ENCODE measurements at places on chromosomes 7 and 10.

DNA sequence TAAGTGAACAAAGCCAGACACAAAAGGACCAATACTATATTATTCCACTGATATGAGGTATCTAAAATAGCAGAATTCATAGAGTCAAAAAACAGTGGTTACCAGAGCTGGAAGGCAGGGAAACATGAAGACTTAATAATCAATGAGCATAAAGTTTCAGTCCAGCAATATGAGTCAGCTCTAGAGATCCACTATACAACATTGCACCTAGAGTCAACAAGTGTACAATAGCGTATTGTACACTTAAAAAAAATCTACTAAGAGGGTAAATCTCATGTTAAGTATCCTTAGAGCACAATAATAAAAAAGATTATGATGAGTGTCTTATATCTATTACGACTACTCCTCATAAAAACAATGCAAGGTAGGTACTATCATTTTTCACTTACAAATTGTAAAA lies 36.1 kb downstream of the C10orf90 start:
- DNase-seq = no peak

DNA sequence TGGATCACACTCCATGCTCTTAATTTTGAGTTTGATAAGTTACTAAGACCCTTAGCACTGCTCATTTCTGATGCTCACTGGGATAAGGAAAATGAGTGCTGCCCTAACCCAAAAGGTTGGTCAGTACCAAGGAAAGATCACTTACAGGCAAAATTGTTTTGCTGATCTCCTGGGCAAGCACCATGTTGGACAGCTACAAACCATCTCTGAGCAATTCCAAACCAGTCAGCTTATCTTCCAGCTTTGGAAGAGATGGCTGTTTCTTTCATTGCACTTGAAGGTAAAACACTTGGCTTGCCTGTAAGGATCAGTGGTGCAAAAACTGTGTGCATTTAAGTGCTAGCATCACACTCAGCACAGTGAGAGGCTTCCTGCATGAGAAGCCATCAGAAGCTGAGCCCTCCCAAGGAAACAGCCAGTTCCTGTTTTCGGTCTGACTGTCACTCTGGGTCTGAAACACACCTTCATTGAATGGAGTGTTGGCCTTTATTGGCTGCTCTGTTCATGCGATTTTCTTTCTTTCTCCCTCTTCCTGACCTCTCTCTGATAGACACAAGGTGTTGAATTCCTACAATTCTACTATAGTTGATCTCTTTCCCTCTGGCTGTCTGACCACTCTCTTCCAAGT lies 126.4 kb upstream of the GHITM start:
- DNase-seq = no peak

GRCh38 chr10:92590623-92591549 lies 2.0 kb upstream of the KIF11 start:
- DNase-seq = no peak

DNA sequence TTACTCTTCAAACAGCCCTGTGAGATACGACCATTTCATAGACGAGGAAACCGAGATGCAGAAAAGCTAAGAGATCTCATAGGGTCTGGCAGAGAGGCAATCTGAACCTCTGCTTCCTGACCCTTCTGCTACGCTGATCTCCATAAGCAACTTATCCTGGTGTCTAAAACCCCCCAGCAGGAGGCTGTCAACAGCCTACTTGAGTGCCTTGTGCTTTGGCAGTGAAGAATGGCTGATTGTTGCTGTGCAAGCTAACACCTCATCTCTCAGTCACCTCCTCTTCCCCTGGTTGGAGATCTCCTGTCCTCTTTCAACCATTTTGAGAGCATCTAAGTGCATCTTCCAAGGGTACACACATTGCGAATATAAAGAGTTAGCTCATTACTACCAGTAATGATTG lies 86.2 kb downstream of the AOAH start:
- no peak for DNase-seq

DNA sequence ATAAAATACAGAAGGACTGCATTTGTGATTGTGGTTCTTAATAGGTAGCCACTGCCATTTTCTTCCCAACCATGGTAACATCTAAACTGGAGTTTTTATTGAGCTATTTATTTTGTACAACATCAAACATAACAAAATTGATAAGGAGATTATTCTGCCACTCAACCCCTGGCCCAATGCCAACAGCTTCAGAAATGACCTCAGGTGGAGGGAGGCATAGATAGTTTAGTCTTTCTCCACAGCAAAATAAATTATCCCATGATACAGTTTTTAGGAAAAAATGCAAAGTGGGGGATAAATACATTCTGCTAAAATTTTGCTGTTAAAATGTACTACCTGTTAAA lies 57.6 kb downstream of the LRRTM3 start:
- no peak for DNase-seq

- no peak for DNase-seq
Observed at GRCh38 chr10:103677486-103678177, 177.7 kb downstream of the SH3PXD2A start.

DNA sequence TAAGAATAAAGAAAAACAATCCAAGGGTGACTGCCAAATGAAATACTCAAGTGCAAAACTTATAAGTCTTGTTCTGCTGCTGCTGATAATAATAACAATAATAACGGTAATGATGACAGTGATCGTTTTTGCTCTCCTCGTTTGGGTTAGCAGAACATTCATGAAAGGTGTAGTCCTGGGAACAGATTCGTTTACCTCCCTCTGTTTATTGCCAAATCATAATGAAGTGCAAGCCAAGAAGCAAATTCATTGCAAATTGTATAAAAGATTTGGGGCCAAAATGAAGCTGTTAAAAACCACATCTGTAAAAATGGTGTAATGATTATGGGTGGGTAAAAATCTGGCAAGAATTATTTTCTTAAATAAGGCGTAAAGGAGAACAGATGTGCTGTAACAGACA lies 587.2 kb upstream of the MKI67 start:
- no peak for DNase-seq

GRCh38 chr7:99742737-99743394 lies 7.9 kb upstream of the CYP3A7 start:
- no peak for DNase-seq

GRCh38 chr7:22791204-22792158 lies 31.2 kb downstream of the TOMM7 start:
- no peak for DNase-seq

- no peak for DNase-seq
Observed at GRCh38 chr10:74672430-74673165, 153.8 kb upstream of the KAT6B start.

DNA sequence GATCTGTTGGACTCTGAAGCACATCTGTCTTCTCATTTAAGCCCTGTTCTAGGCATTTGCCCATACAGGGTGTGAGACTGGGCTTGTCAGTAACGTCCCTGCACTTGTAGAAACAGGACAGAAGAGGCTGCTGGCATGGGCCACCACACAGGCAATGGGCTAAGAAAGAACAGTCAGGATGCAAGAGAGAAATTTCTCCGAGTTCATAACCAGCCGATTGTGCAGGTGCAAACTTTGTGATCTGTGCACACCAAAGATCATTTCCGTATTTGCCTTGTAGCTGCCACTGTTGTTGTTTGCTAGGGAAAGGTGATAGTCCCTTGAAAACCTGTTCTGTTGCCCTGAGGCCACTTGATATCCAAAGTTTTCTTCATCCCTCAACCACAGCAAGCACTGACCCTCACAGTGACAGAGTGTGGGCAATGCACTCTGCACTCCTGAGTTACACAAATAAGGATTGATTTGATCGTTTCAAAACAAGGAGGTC lies 20.3 kb downstream of the KLF6 start:
- no peak for DNase-seq

- no peak for DNase-seq
Observed at GRCh38 chr7:157635148-157635500, 298.3 kb downstream of the DNAJB6 start.

GRCh38 chr7:9498303-9498702 lies 1064.9 kb downstream of the NXPH1 start:
- no peak for DNase-seq

DNA sequence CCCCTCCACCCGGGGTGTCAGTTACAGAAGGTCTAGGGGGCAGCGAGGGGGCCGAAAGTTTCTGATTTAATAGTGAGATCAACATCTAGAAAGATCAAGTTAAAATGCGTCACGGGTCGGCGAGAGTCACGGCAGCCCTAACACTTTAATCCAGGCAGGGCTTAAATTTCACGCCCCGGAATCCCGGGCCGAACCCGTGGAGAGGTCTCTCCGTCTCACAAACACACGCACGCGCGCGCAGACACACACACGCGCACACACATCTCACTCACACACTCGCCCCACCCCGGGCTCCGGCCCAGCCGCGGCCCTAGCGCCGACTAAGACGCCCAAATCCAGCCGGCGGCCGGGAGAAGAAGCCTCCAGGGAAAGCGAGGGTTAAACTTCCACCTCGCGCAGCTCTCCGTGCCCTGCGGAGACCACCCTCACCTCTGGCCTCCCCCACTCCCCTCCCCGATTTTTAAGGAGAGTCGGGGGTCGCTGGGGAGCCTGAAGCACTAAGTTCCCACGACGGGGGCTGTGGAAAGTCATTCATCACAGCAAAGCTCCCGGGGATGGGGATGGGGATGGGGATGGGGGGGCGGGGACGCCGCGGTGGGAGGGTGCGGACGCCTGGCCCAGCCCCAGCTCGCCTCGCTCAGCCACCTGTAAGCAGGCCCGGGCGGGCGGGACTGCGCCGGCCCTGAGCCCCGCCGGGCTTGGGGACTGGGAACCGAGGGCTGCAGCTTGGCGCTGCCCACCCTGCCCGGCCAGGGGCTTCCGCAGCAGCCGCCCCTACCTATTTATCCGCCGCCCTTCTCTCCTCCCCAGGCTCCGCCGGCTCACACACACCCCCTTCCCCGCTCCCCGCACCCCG lies 1.6 kb downstream of the PDGFA start:
- DNase-seq = no peak

- DNase-seq = no peak
Observed at GRCh38 chr7:19224951-19225350, 79.7 kb upstream of the FERD3L start.

DNA sequence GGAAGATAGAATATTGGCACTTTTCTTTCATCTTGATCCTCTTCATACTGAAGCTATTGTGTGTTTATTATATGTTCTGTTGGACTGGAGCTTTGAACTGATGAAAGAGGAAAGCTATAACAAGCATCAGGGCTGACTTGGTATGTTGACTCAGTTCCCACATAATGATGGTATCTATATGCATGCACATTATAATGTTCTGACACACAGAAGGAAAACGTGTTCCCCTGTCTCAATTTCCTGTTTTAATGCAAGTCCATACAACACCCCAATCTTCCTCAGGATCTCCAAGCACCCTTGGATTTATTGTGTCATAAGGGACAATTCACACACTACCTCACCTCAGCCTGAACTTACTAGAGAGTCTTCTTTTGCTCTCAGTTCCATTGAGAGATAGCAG lies 8.3 kb upstream of the WASL start:
- no peak for DNase-seq

- no peak for DNase-seq
Observed at GRCh38 chr7:158695726-158696452, 8.7 kb downstream of the NCAPG2 start.

DNA sequence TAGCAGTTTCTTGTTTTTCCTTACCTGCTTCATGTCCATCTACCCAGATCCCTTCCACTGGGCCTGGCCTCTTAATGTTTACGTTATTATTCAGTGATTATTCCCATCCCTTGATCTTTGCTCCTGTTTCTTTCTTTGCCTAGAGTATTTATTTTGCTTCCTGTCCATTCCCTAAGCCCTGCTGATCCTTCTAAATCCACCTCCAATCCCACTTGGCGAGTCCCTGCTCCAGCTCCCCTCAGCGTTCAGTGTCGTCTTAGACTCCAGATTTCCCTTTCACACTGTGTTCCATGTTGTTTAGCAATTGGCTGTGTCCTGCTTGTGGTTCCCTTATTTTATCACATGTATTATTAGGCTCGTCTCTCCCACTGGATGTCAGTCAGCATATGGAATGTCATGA lies 7.3 kb downstream of the PPP2R2D start:
- DNase-seq = no peak

GRCh38 chr10:17725703-17726102 lies 26.3 kb upstream of the TMEM236 start:
- DNase-seq = no peak

- DNase-seq = no peak
Observed at GRCh38 chr10:116470071-116470470, 42.4 kb downstream of the PNLIPRP3 start.

- DNase-seq = no peak
Observed at GRCh38 chr10:105148921-105149320, 507.8 kb downstream of the SORCS3 start.

- DNase-seq = no peak
Observed at GRCh38 chr10:70109064-70109729, 23.4 kb downstream of the AIFM2 start.

DNA sequence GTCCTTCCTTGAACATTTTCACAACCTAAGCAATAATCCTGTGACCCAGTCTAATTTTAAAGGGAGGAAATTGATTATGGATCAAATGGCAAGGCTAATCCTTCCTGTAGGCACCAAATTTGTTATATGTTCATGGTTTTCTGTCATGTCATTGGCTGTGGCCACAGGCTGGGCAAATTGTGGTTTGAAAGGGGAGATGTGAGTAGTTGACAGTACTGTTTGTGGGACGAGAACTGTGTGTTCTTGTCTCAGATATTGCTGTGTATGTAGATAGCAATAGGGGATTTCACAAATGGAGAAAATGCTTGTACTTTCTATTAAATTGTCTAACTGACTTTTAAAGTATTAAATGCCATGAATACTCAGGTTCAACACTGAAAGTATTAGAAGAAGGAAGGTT lies 8.1 kb upstream of the PRKG1 start:
- DNase-seq = no peak

GRCh38 chr7:158705234-158705850 lies 738 bp upstream of the NCAPG2 start:
- DNase-seq = no peak

DNA sequence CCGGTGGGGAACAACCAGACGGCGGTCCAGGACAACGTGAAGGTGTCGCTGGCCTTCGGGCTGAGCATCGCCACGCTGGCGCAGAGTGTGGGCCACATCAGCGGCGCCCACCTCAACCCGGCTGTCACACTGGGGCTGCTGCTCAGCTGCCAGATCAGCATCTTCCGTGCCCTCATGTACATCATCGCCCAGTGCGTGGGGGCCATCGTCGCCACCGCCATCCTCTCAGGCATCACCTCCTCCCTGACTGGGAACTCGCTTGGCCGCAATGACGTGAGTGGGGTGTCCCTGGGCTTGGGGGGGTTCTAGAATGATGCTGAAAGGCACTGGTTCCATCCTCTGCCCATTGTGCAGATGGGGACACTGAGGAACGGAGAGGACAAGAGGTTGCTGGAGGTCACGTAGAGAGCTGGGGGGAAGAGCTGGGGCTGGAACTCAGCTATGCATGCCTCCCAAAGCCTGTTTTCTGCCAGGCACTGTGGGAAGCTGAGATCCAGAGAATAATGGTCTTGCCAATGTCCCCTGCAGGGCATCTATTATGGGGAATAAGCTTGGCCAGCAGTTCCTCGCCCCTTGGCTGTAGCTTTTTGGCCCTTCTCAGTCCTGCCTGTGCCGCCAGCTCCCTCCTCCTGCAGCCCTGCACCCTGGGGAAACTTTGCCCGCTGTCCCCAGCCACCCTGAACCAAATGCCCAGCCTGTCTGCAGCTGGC lies 523 bp downstream of the AQP1 start:
- DNase-seq = no peak

GRCh38 chr7:164882-165660 lies 27.3 kb upstream of the FAM20C start:
- no peak for DNase-seq

- DNase-seq = no peak
Observed at GRCh38 chr7:93778384-93778783, 112.2 kb downstream of the TFPI2 start.
